Effector memory CD8-positive, alpha-beta T cell (primary cell): ENCODE measurements at places on chromosomes 1 and 21.

GRCh38 chr1:92956254-92957029 is 4.8 kb downstream of the DIPK1A start:
- peaks cover 12% of the 10 kb centered on the region for H3K36me3 ChIP-seq
- peak overlapping the region; percentile 27 for H3K27ac ChIP-seq
- no peak for DNase-seq
- peaks cover 67% of the 10 kb centered on the region for H3K4me1 ChIP-seq
- peak overlapping the region; percentile 46 for H3K4me3 ChIP-seq

DNA sequence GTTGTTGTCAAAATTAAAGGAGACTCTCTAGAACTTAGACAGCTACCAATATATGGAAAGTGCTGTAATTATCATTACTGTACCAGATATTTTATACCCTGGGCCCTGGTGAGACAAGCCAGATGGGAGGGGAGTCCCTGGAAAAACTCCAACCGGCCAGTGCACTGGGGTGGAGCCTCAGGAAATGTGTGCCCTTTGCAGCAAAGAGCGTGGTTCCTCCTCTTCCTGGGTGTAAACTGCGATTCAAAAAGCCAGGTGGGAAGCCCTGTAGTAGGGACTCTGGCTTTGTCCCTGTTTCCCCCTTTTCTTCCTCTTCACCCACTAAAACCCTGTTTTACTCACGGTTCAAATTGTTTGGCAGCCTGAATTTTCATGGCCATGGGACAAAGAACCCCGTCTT is 812.3 kb downstream of the PLA2G4A start:
- H3K27me3 ChIP-seq = no peaks in the 10 kb centered on the region
- no peaks in the 10 kb centered on the region for H3K36me3 ChIP-seq
- H3K4me1 ChIP-seq = no peaks in the 10 kb centered on the region
- no peak overlapping the region for H3K4me3 ChIP-seq
- H3K27ac ChIP-seq = no peak overlapping the region

GRCh38 chr1:239537795-239538194 is 151.4 kb downstream of the CHRM3 start:
- no peaks in the 10 kb centered on the region for H3K27me3 ChIP-seq
- no peak overlapping the region for H3K4me3 ChIP-seq
- no peaks in the 10 kb centered on the region for H3K4me1 ChIP-seq
- H3K27ac ChIP-seq = no peak overlapping the region
- no peak for DNase-seq
- H3K36me3 ChIP-seq = no peaks in the 10 kb centered on the region

- peaks cover 35% of the 10 kb centered on the region for H3K27me3 ChIP-seq
- no peak overlapping the region for H3K4me3 ChIP-seq
- H3K27ac ChIP-seq = no peak overlapping the region
- no peak for DNase-seq
- no peaks in the 10 kb centered on the region for H3K4me1 ChIP-seq
These were observed 17.3 kb downstream of the LRRC52 start for GRCh38 chr1:165560883-165561656.

DNA sequence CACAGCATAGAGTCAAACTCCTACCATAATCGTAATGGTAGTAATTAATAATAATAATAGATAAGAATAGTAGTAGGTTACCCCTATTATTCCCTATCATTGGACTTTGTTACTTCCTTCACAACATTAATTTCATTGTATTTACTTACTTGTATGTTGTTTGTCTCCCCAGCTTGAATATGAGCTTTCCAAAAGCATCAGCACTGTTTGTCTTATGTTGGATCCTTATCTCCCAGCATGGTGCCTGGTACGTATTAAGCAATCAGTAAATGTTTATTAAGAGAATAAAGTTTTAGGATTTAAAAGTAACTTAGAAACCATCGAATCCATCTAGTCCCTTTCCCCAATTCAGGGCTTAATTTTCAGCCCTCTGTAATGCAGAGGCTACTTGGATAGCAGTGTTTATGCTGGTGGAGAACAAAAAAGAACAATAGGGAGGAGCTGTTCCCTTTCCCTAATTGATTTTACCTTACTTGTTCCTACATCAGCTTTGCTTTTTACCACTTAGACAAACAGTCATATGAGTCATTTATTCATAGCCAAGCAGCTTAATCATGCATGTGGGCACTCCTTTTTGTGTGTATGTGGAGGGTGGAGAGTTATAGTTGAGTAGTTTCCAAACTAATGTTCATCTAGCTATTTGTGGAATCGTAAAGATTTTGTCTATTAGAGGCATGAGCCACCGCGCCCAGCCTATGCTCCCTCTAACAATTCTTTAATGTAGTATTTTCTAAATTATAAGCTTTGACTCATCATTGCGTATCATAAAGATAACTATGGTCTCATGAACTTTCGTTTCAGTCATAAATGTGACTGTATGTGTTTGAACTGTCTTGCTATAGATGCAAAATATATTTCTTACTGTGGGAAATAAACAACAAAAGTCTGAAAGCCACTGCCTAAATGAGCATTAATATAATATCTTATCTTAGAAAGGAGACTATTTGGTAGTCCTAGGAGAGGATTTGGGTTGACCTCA is 20.9 kb upstream of the DR1 start:
- H3K27ac ChIP-seq = no peak overlapping the region
- H3K4me1 ChIP-seq = no peaks in the 10 kb centered on the region

DNA sequence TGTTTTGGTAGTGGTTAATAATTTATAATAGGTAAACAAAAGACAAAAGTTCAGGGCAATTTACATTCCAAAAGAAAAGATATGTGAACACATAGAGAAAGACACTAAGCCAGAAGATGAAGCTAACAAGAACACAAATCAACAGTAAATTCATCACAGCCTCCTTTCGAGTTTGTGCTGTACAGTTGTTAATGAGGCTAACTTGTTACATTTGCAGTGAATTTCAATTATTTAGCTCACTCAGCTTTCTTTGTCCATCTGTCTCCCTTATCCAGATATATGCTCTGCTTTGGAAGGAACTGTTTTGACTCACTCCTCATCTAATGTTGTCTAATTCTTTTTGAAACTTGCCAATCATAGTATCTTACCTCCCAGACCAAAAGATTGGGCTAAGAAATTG is 423.3 kb upstream of the OLFM3 start:
- no peak overlapping the region for H3K4me3 ChIP-seq
- no peak overlapping the region for H3K27ac ChIP-seq
- no peaks in the 10 kb centered on the region for H3K4me1 ChIP-seq

DNA sequence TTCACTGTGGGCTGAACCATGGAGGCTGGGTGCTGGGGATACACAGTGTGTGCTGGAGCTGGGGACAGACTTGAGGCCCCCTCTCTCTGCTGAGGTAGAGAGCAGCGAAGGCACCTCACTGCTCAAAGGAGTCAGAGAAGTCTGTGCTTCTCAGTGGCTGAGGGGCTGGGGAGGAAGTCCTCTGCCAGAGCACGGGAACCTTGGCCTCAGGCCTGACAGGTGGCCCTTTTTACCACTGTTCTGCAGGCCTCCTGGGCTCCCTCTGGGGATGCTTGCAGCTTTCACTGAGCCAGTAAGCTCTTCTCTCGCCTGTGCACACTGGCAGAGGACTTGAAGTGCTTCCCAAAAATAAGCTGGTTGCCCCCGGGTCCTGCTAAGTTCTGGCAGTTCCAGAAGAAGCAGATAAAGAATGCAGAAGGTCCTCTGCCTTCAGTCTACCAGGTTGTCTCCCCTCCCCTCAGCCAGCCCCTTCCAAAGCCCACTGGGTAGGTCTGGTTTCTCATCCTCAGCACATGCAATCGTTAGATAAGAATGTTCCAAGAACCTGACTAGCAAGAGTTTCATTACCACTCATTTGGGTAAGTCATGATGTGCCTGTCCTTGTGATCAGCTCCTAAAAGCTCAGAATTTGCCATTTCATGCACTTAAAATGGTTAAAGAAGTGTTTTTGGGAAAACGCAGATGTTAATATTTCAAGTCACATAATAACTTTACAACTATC is 53.9 kb downstream of the TENT5C start:
- H3K27me3 ChIP-seq = no peaks in the 10 kb centered on the region
- H3K4me1 ChIP-seq = peaks cover 84% of the 10 kb centered on the region
- H3K36me3 ChIP-seq = peaks cover 35% of the 10 kb centered on the region
- no peak for DNase-seq

GRCh38 chr1:81208441-81208840 is 592.3 kb upstream of the ADGRL2 start:
- no peak overlapping the region for H3K27ac ChIP-seq
- DNase-seq = no peak
- no peak overlapping the region for H3K4me3 ChIP-seq

DNA sequence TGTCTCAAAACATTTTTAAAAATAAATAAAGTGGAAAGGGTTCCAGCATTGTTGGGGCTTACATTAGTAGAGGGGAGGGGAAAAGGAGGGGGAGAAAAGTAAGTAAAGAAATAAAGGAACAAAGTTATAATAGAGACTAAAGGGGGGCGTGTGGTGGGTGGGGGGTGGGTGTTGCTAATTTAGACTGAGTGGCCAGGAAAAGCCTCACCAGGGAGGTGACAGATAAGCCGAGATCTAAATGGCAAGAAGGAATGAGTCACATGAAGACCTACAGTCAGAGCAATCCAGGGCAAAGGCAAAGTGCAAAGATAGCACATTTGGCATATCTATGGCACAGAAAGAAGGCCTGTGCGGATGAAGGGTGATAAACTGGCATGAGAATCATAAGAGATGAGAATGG is 7.5 kb downstream of the MPL start:
- H3K27me3 ChIP-seq = no peaks in the 10 kb centered on the region
- no peak overlapping the region for H3K27ac ChIP-seq
- H3K36me3 ChIP-seq = peaks cover 6% of the 10 kb centered on the region
- DNase-seq = no peak

GRCh38 chr21:21096956-21097355 is 98.7 kb downstream of the NCAM2 start:
- H3K4me1 ChIP-seq = no peaks in the 10 kb centered on the region
- H3K27me3 ChIP-seq = no peaks in the 10 kb centered on the region
- no peak overlapping the region for H3K27ac ChIP-seq
- DNase-seq = no peak

DNA sequence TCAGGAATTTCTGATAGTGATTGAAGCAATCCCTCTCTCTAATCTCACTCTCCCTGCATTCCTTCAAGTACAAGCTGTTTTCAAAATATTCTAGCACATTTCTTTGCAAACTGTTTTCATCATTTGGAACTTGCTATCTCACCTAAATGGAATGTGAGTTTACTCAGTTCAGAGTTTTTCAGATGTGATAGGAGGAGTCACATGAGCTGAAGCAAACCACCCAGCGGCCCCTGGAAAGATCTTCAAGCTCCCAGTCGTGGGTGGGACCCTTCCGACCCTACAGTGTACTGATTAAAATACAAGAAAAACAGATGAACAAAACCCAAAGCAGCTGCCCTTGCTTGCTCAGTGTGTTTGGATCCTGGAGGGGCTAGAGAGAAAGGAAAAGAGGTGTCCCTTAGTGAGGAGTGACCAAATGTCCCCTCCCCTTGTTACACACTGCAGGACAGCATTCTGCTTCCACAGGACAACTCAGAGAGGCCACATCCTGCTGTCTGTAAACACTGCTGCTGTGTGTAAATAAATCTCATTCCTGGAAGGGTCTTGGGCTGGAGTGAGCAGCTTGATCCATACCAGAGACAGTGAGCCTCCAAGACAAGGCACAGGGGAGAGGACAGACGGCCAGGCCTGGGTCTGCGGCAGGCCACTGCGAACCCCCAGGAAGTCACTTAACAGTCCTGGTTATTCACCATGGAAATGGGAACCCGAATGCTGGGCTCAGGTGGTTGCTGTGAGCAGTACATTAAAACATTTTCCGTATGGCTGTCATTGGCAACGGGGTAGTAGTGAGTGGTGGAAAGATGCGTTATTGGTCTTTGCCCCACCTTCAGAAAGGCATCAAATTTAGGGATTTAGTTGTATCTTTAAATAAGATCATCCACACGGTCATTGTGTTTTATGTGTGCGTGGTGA is 229.2 kb downstream of the RHOU start:
- H3K4me3 ChIP-seq = no peak overlapping the region
- H3K27me3 ChIP-seq = no peaks in the 10 kb centered on the region
- no peak for DNase-seq
- H3K4me1 ChIP-seq = no peaks in the 10 kb centered on the region
- no peaks in the 10 kb centered on the region for H3K36me3 ChIP-seq

DNA sequence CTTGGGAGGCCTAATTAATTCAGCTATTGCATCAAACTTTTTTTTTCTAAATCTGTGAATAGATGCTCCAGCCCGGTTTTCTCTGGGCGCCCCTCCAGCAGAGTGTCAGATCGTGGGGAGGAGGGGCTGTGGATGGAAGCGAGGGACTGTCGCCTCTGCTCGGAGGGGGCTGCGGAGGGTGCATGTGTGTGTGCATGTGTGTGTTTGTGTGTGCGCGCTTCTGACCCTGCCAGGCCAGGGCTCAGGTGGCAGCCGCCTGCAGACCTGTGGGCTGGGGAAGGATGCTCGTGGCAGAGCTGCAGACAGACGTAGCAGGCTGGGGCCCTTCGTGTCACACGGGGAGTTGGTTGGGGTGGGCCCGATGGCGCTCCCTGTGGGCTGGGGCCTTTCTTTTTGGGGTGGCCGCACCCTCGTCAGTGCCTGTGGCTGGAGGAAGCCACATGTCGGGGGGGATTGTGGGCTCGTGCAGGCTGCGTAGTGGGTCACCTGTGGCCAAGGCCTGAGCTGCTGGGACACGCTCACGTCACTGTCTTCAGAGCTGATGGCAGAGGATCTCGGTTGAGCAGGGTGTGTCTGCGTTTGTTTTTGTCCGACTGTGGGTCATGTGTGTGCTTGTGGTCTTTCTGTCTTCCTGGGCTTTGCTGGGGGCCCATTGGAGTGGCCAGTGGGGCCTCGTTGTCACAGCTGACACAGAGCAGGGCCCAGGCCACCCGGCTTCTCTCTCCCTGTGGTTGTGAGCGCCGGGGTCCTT is 2.8 kb downstream of the SKI start:
- peaks cover 89% of the 10 kb centered on the region for H3K36me3 ChIP-seq
- H3K4me1 ChIP-seq = peaks cover 63% of the 10 kb centered on the region
- peak overlapping the region; percentile 87 for H3K4me3 ChIP-seq
- H3K27me3 ChIP-seq = no peaks in the 10 kb centered on the region
- DNase-seq = peak; percentile 72

DNA sequence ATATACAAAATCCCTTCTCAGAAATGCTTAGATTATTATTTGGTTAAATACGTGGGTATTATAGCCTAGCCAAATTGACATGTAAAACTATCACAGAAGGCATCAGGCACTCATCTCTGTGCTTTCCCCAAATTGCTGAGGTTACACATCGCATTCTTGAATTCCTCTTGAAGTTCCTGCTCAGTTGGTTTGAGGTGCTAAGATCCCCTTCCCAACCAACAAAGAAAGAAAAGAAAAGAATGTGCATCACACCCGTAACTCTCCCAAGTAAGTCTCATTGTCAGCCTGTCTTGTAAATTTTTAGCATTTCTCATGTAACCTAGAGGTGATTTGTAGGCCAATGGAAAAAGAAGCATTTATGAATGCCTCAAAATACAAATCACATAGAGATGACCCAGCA is 539.2 kb upstream of the PRMT6 start:
- no peak overlapping the region for H3K27ac ChIP-seq
- no peaks in the 10 kb centered on the region for H3K4me1 ChIP-seq
- no peak overlapping the region for H3K4me3 ChIP-seq
